Activated CD4-positive, alpha-beta T cell treated with anti-CD3 and anti-CD28 coated beads for 24 hours (primary cell): ENCODE measurements at places on chromosomes 13 and 19.
A peak's percentile ranks its signal among the peaks of the same experiment; 100 is the strongest.

GRCh38 chr13:73133531-73133930 is 74.7 kb downstream of the KLF5 start:
- DNase-seq: no peak

GRCh38 chr13:105291987-105292386 is 1243.5 kb downstream of the EFNB2 start:
- no peak for DNase-seq

DNA sequence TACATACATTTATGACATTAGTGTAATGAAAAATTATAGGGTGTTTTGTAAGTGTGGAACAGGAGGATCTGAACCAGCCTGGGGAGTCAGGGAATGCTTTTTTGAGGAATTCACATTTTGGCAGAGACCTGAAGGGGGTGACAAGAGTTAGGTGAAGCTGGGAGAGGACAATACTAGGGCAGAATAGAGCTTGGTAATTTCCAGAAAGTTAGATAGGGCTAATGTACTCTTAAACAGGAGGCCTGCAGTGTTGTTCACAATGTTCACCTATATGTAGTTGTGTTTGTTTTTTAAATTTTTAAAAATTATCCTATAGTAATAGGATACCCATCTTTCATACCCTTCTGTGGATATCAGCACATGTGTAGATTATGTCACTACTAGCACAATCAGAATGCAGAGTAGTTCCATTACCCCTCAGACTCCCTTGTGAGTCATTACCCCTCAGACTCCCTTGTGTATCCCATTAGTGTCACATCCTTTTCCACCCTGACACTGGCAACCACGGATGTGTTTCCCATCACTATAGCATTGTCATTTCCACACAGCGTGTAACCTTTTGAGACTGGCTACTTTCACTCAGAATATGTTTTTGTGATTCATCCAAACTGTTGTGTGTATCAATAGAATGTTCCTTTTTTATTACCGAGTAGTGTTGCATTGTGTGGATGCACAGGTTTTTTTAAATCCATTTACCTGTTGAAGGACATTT is 43.1 kb downstream of the PCCA start:
- DNase-seq: peak; percentile 20

- DNase-seq: no peak
Measured at GRCh38 chr19:11446652-11447301, 11.3 kb downstream of the PRKCSH start.
